Thymus (tissue), 14 donors: ENCODE measurements at places on chromosomes 2 and 18. TPM values are rescaled to one million over a fixed set of nuclear protein-coding genes. Genes with fewer than 3 reads are reported as not detected.

DNA sequence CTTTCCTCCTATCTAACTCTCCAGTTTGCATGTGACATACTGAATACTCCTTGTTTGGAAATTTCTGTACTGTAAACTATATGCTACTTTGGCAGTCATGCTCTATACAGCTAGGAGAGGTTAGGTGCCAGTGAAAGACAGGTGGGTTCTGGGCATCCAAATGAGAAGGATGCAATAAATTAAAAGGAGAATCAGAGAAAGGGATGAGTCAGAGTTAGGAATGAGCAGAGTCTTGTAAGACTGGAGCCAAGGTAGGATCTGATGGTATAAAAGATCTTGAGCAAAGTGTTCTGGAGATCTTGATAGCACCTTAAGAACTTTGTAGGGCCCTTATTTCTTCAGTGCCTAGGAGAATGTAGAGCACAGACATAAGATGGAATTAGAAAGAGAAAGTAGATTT is 58.7 kb upstream of the STAM2 start:
- no peaks in the 10 kb centered on the region for H3K4me1 ChIP-seq
- no peaks in the 10 kb centered on the region for H3K36me3 ChIP-seq
- H3K27me3 ChIP-seq: no peaks in the 10 kb centered on the region
- no peak overlapping the region for H3K27ac ChIP-seq

DNA sequence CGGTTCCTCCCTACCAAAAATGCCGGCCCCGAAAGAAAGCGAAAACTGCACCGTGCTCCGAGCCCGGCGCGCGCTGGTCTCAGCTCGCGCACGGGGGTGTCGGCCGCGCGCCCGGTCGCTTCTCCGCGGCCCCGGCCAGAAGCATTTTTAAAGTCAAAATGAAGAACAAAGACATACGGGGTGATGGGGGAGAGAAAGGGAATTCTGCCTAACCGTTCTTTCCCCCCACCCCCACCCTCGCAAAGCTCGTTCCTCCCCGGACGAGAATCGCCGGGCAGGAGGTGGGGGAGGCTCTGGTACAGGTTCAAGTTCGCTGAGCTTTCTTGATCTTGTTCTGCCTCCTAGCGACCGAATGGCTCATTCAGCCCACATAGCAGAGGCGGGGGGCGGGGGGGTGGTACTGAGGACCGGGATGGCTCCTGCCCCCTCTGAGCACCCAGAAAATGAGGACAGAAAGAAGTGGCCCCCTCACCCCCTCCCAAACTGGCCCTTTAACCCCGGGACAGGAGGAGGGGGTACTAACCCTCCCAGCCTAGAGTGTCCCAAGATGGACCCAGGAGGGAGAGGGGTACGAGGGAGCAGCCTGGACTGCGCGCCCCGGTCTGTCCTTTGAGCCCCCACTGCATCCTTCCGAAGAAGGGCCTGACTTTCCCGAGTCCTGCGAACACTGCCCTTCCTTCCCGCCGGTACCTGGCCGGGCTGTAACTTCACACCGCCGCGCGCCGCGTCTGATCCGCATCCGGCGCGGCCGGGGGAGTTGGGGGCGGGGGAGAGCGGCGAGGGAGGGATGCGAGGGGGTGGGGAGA is 3.1 kb downstream of the BCL11A start:
- peak overlapping the region; percentile 93 for H3K4me3 ChIP-seq
- no peak for DNase-seq
- no peaks in the 10 kb centered on the region for H3K27me3 ChIP-seq

- H3K27me3 ChIP-seq: peaks cover 25% of the 10 kb centered on the region
- H3K4me3 ChIP-seq: no peak overlapping the region
- no peaks in the 10 kb centered on the region for H3K36me3 ChIP-seq
- H3K4me1 ChIP-seq: peaks cover 20% of the 10 kb centered on the region
- H3K27ac ChIP-seq: no peak overlapping the region
Measured at GRCh38 chr2:10039658-10040410, 3.5 kb upstream of the KLF11 start.

DNA sequence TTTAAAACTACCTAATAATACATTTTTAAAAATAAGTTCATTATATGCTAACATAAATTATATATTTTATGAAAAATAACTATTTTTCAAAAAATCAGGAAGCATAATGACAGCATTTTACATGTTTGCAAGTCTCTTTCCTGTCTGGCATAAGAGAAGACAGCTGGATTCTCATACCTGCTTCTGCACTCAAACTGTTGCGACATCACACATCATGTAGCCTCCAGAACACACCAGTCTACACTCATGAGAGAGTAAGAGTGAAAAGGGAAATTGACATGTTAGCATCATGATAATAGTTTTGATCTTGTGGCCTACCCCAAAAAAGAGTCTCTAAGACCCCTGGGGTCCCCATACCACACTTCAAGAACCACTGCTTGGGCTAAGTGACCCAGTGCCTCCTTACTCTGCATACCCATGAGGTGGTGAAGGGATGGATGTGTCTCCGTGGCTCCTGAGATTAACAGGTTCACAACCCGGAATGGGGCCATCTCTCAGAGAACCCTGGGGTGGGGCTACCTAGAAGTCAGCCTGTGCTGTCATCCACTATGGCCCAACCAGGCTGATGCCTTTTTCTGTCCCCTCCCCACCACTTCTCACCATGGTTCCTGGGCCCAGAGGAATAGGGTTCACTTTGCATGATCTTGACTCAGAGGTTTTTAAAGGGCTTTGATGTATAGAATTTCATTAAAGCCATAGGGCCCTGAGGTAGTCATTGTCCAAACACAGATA is 102.6 kb upstream of the DAPL1 start:
- H3K4me1 ChIP-seq: peaks cover 2% of the 10 kb centered on the region
- no peaks in the 10 kb centered on the region for H3K36me3 ChIP-seq
- no peak overlapping the region for H3K27ac ChIP-seq
- no peaks in the 10 kb centered on the region for H3K27me3 ChIP-seq

GRCh38 chr2:113079131-113079530 is 11.4 kb downstream of the IL1F10 start:
- DNase-seq: no peak
- H3K4me3 ChIP-seq: no peak overlapping the region
- no peak overlapping the region for H3K27ac ChIP-seq
- no peaks in the 10 kb centered on the region for H3K36me3 ChIP-seq

- no peaks in the 10 kb centered on the region for H3K36me3 ChIP-seq
- no peaks in the 10 kb centered on the region for H3K4me1 ChIP-seq
- H3K27me3 ChIP-seq: no peaks in the 10 kb centered on the region
- DNase-seq: no peak
- no peak overlapping the region for H3K4me3 ChIP-seq
- H3K27ac ChIP-seq: no peak overlapping the region
Measured at GRCh38 chr2:108925286-108925685, 63.7 kb downstream of the EDAR start.

DNA sequence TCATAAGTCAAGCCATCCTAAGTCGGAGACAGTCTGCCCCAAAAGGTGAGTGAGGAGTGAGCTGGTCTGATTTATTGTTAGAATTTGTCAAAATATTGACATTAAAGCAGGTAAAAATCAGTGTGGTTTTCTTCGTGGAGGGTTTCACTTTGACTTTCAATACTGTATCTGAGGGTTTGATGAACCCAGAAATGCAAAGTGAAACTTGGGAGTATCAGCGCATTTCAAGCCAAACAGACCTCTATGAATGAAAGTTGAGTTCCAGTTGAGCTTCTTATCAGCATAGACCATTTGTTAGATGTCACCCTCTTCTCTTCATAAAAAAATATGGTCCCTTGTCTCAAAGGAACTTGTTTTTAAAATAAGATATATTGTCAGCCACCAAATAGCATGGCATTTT is 21.7 kb upstream of the CXCR4 start:
- no peak overlapping the region for H3K27ac ChIP-seq
- peaks cover 57% of the 10 kb centered on the region for H3K4me1 ChIP-seq

GRCh38 chr2:36615222-36615621 is 17.3 kb upstream of the FEZ2 start:
- no peak overlapping the region for H3K27ac ChIP-seq
- no peaks in the 10 kb centered on the region for H3K27me3 ChIP-seq
- no peak overlapping the region for H3K4me3 ChIP-seq
- no peak for DNase-seq
- no peaks in the 10 kb centered on the region for H3K4me1 ChIP-seq
- H3K36me3 ChIP-seq: no peaks in the 10 kb centered on the region

DNA sequence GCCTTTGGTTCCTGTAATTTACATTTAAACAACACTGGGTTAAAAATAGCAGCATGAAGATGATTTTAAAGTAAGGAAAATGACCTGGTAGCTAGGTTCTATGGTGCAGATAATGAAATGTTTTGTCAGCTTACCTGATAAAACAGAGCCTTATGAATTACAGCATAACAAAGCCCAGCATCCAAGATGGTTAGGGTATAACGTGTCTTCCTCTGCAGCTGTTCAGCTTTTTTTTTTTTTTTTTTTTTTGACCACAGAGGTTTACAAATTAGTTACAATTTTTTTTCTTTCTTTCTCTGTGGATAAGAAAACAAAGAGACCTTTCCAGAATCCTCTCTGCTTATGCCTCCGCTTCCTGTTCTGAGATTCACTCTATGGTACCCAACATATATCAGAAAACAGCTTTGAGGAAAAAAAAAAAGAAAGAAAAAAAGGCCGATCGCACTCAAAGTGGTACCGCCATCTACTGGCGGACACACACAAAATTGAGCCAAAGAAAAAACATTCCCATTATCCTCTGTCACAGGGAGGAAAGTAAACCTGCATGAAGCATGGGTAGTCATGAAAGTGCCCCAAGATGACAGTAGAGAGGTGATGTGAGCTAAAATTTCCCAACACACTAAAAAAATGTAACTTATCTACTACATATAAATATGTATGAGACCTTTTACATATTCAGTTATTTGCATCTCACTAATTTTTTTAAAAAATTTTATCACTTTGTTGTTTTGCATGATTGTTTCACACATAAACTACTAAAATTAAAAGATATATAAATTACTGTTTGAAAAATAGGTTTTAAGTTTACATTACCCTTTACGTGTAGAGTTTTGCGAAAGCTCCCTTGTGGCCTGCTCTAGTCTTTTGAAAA is at the start of gene SCN3A:
TSS of gene SCN3A (minus strand) at position 362 of the 871 bp plus-strand sequence. CDS start 27,656 bp downstream, outside the sequence.
- peak within 1 kb of the TSS; percentile 2 for H3K4me3 ChIP-seq
- peak; percentile 66 for DNase-seq
- H3K27ac ChIP-seq: no peak within 1 kb of the TSS
- H3K36me3 ChIP-seq: no peaks in the 10 kb centered on the region

Gene RIT2
- not detected for total RNA-seq

Gene CRIM1
- 9.1 TPM for total RNA-seq

Gene CAPN13
- 0.05 TPM for total RNA-seq

Gene LINC00305
- total RNA-seq: 0.05 TPM

Gene CKAP2L
- total RNA-seq: 14.1 TPM
